ENCODE measurements at places on chromosomes 3 and 15.

DNA sequence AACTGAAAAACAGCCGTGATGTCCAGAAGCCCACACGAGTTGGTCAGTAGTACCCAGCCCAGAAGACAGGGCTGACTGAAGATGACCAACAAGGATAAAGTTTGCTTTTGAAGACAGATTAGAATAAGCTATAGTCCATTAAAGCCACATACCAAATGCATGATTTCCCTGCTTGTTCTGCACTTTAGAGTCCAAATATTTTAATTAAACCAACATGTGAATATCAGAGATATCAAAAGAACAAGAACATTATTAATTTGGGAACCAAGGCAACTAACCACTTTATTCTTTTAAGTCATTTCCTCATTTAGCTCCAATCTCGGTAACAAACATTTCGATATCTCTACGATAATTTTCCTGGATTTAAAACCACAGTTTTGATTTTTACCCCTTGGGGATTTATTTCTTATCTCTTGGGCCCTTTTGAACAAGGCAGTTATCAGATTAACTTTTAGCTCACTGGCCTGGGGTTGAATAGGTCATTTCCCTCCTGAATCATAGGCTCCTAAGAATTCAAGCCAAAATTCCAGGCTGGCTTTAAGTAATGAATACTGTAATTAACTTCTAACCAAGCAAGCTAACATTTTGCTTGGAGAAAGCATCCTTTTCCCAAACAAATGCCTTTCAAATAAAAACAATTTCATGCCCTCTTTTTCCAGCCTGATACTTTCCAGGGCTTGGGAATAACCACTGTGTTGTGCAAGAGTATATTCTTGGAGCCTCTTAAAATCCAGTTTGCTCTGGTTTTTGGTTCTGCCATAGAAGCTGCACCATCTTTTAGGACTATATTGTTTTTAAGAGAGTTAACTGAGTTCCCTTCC is 102.9 kb upstream of the NR2E3 start:
- DNase-seq: peak; percentile 52

GRCh38 chr3:63972196-63972595 is 51.1 kb downstream of the PSMD6 start:
- peak; percentile 71 for DNase-seq

DNA sequence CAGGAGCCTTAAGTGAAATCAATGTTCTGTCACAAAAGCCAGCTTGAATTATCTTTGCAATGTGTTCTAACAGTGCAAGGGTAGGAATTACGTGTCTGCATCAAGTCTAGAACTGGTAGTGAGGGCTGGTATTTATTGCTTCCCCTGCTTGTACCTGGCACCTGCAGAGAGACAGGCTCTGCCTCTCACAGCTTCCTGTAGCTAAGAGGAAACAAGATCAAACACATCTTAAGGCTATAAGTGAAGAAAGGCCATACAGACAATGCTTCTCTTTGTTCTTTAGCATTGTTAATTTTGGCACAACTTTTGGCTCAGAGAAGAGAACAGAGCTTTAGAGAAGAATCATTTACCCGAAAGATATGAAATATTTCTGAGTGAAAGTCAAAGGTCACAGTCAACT is 479.9 kb downstream of the GRM7 start:
- DNase-seq: peak; percentile 8

- DNase-seq: no peak
Measured at GRCh38 chr3:127483902-127484591, 106.5 kb downstream of the TPRA1 start.

DNA sequence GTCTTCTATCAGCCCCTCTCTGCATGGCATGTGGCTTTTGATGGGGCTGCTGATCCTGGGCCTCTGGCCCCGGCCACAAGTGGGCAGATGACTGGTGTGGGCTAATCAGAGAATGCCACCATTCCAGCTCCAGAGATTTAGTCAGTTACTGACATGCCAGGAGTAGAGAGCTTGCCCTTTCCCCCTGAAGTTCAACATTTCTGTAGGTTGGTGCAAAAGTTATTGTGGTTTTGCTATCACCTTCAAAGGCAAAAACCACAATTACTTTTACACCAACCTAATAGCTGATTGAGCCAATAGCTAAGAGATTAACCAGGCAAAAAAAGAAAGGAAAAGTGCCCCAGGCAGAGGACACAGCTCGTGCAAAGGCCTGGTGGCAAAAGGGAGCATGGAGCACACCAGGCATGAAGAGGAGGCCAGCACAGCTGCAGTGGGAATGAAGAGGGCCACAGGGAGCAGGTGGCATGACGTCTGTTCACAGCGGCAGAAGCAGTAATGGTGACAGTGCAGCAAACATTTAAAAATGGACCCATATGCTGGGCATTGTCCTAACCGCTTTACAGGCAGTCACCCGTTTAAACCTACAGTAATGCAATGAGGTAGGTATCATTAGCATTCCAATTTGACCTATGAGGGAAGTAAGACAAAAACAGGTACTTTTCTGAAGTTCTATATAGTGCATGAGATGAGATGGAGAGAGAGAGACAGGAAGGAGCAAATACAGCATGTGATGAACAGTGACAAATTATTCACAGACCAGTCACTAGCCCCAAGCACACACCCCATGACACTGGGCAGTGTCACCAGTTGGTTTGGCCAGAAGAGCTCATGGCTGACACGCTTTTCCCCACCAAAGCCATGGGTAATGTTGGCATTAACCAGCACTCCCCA is 373.0 kb upstream of the PROK2 start:
- DNase-seq: no peak

DNA sequence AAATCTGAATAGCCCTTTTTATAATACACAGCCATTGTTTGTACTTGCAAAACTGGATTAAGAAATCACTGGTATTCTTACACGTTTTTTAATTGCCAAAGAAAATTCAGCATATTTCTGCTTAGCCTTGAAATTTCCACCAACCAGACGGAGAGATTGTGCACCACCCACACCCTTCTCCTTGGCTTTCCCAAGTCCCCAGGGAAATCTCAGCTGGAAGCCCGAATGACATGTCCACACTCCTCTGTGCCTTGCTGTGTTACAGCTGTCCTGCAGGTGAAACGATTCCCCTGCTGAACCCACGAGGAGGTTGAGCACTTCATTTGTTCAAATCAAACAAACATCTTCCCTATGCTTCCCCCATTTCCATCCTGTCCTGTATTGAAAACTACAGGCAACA is 49.6 kb upstream of the PPARG start:
- peak; percentile 49 for DNase-seq

DNA sequence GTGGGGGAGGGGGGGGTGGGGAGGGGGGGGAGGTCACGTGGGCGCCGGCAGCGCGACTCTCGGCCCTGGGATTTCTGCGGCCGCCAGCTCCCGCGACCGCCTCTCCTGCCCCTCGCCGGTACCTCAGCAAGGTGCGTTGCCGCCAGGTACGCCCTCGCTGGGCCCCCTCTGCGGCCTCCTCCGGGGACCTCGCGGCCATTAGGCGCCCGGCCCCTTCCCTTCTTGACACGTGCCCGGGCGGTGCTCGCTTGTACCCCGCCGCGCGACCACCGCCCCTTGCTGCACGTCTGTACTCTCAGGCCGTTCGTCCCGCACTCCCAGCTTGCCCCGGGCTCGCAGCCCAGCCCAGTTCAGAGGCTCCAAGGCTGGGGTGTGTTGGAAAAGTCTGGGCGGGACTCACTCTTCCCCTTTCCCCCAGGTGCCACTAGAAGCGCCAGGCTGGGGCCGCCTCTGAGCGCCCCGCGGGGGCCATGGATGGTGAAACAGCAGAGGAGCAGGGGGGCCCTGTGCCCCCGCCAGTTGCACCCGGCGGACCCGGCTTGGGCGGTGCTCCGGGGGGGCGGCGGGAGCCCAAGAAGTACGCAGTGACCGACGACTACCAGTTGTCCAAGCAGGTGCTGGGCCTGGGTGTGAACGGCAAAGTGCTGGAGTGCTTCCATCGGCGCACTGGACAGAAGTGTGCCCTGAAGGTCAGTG is at the start of gene MAPKAPK3:
TSS of gene MAPKAPK3 (plus strand) at position 56 of the 696 bp plus-strand sequence. CDS start at position 471, 415 bp downstream.
- DNase-seq: no peak

GRCh38 chr3:153252963-153253362 is 90.9 kb downstream of the RAP2B start:
- peak; percentile 71 for DNase-seq

DNA sequence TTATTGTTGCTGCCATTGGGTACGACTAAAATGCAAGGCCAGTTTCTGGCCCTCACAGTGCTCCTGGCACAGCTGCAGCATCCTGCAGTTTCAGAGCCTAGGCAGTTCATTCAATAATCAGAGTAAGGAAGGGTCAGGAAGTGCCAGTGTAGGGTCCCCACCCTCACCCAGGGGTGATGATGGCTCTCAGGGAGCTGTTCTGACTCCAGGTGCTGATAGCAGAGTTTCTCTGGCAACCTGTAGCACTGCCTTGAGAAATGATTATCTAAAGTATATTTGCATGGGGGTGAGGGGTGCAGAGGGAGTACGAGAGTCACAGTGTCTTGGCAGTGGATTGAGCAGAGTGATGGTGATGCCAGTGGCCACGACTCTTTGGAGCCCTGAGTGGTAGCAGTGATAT is 15.5 kb upstream of the IL16 start:
- DNase-seq: no peak

- no peak for DNase-seq
Measured at GRCh38 chr3:37701734-37702433, 159.8 kb upstream of the CTDSPL start.

- no peak for DNase-seq
Measured at GRCh38 chr15:89433686-89434085, 62.7 kb downstream of the RHCG start.

- DNase-seq: no peak
Measured at GRCh38 chr15:79451361-79451999, 19.3 kb downstream of the MINAR1 start.

GRCh38 chr3:153835540-153835939 is 285.6 kb upstream of the ARHGEF26 start:
- DNase-seq: no peak

GRCh38 chr15:45384700-45385099 is 6.4 kb upstream of the GATM start:
- no peak for DNase-seq

GRCh38 chr3:126935756-126936509 is 47.0 kb upstream of the PLXNA1 start:
- DNase-seq: no peak

- no peak for DNase-seq
Measured at GRCh38 chr3:118772036-118772435, 262.6 kb downstream of the IGSF11 start.

DNA sequence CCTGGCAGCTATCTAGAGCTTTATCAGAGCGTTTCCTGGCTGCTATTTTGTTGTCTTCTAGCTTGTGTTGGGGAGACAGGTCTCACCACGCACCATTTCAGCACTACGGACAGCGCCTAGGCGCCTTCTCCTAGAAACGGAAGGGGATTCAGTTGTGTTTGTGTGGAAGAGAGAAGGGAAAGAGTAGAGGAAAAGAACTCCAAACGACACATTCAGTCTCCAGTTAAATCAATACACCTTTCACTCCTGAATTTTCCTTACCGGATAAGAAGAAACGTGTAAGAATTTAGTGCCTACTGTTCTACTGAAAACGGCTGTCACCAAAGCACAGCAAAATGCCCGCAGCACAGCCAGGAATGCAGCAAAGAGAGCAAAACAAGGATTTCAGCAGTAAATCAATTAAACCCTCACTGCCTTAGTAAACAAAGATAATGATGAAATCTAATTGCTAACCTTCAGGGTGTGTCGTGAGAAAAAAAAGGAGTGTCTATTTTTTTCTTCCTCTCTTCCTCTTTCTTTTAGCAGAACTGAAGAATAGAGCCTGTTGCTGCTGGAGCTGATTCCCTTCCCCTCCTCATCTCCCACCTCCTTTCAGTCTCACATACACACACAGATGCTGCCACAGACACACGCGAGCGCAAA is 412 bp upstream of the CTXN2 start:
- DNase-seq: peak; percentile 69

DNA sequence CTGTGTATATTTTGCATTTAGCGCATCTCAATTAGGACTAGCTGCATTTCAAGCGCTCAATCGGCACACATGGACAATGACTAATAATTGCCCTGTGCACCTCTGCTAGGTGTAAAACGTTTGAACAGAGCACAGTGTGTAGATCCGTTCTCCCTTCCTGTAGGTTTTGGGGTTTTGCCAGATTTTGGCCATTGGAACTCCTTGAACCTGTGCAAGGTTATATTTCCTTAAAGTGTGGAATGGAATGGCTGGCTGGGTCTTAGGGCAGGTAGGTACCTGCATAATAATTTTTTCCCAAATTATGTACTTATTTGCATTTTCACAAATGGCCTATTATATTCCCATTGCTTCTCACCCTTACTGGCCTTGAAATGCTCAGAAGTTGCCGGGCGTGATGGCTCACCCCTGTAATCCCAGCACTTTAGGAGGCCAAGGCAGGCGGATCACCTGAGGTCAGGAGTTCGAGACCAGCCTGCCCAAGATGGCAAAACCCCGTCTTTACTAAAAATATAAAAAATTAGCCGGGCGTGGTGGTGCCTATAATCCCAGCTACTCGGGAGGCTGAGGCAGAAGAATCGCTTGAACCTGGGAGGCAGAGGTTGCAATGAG is 777 bp downstream of the RNU5B-1 start:
- DNase-seq: no peak

DNA sequence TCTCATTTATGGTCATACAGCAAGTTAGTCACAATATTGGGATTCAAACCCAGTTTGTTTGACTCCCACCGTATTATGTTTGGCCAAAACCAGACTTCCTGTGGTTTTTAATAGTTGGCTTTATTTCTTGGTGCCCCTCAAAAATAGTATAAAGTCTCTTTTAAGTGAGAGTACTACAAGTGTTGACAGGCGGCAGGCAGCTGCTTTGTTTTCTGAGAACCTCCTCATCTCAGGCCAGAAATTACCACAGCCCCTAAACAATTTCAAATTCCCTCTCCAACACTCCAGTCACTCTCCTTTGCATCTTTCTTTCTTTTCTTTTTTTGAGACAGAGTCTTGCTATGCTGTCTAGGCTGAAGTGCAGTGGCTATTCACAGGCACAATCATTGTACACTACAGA is 121.5 kb downstream of the POLR2M start:
- DNase-seq: no peak

- no peak for DNase-seq
Measured at GRCh38 chr15:74642348-74642733, 26.7 kb downstream of the CLK3 start.

DNA sequence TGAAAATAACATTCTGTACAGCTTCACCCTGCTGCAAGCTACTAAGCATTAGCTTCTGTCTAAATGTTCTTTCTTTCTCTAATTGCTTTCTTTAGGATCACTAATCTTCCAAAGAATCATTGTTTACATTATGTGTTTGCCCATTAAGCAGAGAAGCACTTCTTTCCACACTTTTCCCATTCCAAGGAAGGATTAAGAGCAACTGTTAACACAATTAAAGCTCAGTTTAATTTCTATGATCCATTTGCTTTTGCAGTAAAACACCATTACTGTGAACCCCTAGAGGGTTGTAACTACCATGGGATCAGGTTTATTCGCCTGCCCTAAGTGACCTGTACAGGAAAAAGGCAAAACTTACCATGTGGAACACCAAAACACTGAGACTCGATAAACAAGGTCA is 125.8 kb upstream of the ZNF385D start:
- DNase-seq: no peak

DNA sequence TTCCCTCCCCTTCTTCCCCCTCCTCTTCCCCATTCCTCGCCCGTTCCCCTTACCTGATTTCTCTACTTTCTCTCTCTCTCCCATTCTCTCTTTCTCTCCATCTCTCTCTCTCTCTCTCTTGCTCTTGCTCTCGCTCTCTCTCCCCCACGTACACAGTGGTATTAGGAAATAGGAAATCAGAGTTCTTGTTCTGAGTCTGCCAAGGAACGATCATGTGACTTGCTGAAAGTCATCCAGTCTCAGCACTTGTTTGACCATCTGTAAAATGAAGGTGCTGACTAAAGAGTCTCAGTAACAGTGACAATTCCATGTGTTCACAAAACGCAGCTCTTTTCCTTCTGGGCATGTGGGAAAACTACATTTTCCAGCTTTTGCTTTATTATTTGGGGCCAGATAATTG is 445.0 kb upstream of the TGFBR2 start:
- DNase-seq: peak; percentile 54

- no peak for DNase-seq
Measured at GRCh38 chr3:86987421-86987715, 3.6 kb downstream of the VGLL3 start.

Data from fibroblast of lung (primary cell).